ENCODE measurements at places on chromosomes 5 and 9.
A peak's percentile ranks its signal among the peaks of the same experiment; 100 is the strongest.

GRCh38 chr9:34989946-34990635 lies 546 bp downstream of the DNAJB5 start:
- peak; percentile 36 for DNase-seq

DNA sequence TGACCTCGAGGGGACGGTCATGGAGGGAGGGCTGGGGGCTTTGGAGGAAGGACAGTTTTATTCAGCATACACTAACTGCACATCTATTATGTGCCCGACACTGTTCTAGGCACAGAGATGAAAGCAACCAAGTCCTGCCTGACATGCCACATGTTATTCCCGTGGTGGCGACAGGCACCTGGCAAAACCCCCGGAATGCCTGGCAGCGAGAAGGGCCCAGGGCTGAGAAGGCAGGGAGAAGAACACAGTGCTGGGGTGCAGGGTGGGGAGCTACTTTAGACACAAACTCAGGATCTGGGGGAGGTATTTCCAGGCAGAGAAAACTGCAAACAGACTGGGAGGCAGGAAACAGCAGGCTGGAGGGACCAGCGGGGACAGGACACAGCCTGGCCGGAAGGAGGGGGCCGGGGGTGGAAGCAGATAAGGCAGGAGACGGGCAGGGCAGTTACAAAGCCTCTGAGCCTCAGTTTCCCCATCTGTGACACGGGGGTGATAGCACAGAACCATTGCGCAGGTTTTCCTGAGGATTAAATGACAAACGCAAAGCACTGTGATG lies 77.7 kb downstream of the STK10 start:
- no peak for DNase-seq

DNA sequence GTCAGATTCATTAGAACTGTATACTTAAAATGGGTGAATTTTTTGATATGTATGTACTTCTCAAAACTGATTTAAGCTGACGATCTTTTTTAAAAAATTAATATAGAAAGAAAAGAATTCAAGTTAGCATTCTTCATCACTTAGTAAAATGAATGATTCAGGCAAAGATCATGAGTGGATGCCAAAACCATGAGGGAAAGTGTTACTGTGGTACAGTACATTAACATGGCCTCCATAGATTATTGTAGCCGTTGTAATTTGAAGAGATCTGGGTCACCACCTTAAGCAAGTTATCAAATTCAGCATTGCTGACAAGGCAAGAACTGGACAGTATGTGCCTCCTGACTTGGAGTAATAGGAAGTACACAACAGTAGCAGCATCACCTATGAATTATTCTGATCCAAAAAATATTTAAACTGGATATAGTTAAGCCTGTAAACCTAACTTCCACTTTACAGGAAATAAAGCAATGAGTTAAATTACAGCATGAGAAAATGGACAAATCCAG lies 29.7 kb downstream of the C9orf85 start:
- DNase-seq, result no peak

GRCh38 chr9:84731696-84732095 lies 62.2 kb downstream of the NTRK2 start:
- no peak for DNase-seq

GRCh38 chr9:78406146-78406545 lies 109.2 kb downstream of the PSAT1 start:
- no peak for DNase-seq

DNA sequence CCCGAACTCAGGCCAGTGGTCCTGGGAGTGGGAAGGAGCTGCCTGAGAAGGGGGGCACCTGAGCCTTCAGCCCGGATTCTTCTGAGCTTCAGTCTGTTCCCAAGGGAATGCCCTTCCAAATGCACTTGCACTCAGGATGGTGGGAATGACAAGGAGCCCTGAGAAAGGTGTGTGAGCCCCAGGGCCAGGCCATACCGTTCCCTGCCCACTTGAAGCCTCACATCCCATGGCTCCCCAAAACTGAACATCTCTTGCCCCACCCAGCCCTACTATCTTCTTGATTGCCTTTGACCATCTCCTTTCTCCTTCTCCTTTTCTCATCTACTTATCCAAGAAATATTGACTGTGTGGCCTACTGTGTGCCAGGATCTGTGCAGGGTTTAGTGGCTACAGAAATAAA lies 84.4 kb upstream of the HSPA9 start:
- no peak for DNase-seq

- DNase-seq, result peak; percentile 59
These were observed at the start of gene FAM120A for GRCh38 chr9:93450945-93451815. TSS of gene FAM120A (plus strand) at chr9:93451685. CDS start at chr9:93451916, 231 bp downstream.

DNA sequence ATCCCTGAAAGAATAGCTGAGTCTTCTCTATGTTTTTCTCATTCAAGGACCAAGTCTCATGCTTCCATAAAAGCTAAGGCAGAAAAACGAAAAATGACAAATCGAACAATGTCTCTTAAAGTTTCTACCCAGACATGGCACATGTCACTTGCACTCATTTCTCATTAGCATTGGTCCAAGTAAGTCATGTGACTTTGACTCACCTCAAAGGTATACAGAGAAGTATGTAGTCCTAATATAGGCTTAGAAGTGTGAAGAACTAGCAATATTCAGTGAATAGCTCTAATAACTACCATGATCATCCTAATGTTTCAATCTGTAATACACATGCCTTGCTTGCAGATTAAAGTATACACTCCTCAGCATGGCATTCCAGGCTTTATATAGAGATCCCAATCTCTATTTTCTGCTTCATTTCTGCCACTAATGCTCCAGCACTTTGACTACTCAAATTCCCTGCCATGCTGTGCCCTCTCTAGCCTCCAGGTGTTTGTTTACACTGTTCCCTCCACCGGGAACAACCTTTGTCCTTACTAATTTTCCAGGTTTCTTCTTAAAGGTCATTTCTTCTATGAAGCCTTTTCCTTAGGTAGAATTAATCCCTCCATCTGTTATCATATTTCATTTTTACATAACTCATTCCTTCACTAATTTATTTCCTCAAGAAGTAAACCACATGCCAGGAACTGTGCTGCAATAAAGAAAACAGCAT lies 98.9 kb downstream of the CEMIP2 start:
- no peak for DNase-seq

- no peak for DNase-seq
These were observed 228.3 kb downstream of the ARHGAP26 start for GRCh38 chr5:142998316-142999020.

- no peak for DNase-seq
These were observed 12.6 kb upstream of the FYB1 start for GRCh38 chr5:39231705-39232525.
